ENCODE measurements at places on chromosomes 3 and 15.

DNA sequence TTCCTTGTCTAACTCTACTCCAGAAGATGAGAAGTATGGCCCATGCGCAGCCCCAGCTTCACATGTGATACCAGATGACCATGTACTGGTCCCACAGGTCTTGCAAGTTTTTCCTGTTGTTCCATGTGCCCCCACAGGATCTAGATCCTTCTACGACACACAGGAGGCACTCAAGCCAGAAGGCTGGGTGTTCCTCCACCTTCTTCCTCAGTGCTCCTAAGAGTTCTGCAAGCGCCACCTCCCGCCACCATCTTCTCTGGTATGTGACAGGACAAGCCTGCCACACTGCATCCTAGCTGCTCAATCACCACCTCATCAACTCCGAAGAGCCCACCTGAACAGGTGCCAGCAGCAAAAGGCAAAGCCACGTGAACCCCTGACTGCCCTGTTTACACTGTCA is 43.1 kb downstream of the XXYLT1 start:
- H3K27ac ChIP-seq, result no peak overlapping the region
- DNase-seq, result peak; percentile 37
- H3K27me3 ChIP-seq, result no peaks in the 10 kb centered on the region
- H3K4me1 ChIP-seq, result peaks cover 13% of the 10 kb centered on the region
- no peak overlapping the region for H3K4me3 ChIP-seq

DNA sequence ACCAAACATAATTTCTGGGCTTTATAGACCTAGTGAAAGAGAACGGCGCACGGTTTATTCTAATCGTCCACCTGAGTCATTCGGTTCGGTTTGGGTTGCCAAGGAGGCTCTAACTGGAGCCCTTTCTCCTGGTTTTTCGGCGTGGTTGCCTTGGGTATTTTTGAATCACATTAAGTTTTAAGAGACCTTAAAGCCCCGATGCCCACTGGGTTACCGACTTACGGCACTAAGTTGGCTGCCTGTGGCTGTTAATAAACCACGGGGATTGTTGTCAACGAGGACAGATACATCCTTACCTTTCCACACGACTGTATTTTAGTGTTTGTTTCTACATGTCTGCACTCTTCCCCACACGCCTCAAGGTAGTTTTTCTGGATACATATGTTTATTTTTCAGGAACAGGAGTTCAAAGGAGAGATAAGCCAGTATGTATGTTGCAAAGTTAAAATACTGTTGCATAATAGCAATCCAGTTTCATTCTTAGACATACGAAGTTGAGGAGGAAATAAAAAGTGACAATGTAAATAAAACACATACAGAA is 1.2 kb upstream of the ANP32A start:
- DNase-seq, result no peak
- H3K36me3 ChIP-seq, result no peaks in the 10 kb centered on the region
- H3K27me3 ChIP-seq, result no peaks in the 10 kb centered on the region
- H3K27ac ChIP-seq, result peak overlapping the region; percentile 35
- peaks cover 6% of the 10 kb centered on the region for H3K4me1 ChIP-seq

GRCh38 chr3:69082361-69082760 is 2.2 kb upstream of the UBA3 start:
- no peaks in the 10 kb centered on the region for H3K36me3 ChIP-seq
- no peak overlapping the region for H3K4me3 ChIP-seq
- no peak for DNase-seq
- no peaks in the 10 kb centered on the region for H3K27me3 ChIP-seq

- no peak for DNase-seq
Observed at GRCh38 chr3:155352900-155353490, 59.5 kb upstream of the STRIT1 start.

GRCh38 chr3:141486746-141487520 is at the start of gene RASA2:
RASA2 (plus strand) TSS chr3:141487027; CDS start chr3:141487084, 57 bp downstream.
- peak; percentile 78 for DNase-seq
- no peaks in the 10 kb centered on the region for H3K27me3 ChIP-seq
- H3K4me3 ChIP-seq, result peak within 1 kb of the TSS; percentile 79
- H3K27ac ChIP-seq, result peak within 1 kb of the TSS; percentile 85
- no peaks in the 10 kb centered on the region for H3K36me3 ChIP-seq

DNA sequence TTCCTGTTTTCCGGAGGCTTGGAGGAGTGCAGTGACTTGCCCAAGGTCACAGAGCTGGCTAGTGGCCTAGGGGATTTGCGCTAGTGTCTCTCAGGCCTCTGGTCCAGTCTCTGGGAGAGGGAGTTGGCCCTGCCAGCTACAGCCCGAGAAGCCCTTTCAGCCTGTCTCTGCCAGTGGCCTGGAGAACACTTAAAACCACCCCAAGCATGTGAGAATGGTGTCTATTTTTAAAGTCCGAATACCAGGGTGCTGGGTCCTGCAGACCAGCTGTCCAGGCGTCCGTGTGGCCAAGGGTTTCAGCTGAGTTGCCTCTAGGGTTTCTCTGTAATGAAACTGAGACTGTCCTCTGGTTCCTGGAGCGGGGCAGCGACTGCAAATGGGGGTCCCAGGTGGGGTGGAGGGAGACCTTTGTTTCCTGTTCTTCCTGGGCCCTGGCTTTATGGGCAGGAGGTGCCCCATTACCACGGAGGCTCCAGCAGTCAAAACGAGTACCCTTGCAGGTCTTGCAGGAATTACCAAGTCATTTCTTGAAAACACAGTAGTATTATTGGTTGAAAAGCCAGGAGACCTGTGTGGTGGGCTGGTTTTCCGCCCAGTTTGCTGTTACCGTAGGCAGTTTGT is 2.2 kb downstream of the CAND2 start:
- H3K4me1 ChIP-seq, result peaks cover 5% of the 10 kb centered on the region
- no peaks in the 10 kb centered on the region for H3K36me3 ChIP-seq
- H3K4me3 ChIP-seq, result no peak overlapping the region
- no peaks in the 10 kb centered on the region for H3K27me3 ChIP-seq
- peak overlapping the region; percentile 36 for H3K27ac ChIP-seq

- H3K36me3 ChIP-seq, result no peaks in the 10 kb centered on the region
- no peak overlapping the region for H3K27ac ChIP-seq
- H3K27me3 ChIP-seq, result no peaks in the 10 kb centered on the region
Observed at GRCh38 chr3:169624533-169624972, 39.0 kb downstream of the MECOM start.

GRCh38 chr3:185328324-185329004 is 34.5 kb upstream of the MAP3K13 start:
- H3K4me1 ChIP-seq, result no peaks in the 10 kb centered on the region
- no peak overlapping the region for H3K27ac ChIP-seq
- H3K4me3 ChIP-seq, result no peak overlapping the region
- DNase-seq, result no peak

DNA sequence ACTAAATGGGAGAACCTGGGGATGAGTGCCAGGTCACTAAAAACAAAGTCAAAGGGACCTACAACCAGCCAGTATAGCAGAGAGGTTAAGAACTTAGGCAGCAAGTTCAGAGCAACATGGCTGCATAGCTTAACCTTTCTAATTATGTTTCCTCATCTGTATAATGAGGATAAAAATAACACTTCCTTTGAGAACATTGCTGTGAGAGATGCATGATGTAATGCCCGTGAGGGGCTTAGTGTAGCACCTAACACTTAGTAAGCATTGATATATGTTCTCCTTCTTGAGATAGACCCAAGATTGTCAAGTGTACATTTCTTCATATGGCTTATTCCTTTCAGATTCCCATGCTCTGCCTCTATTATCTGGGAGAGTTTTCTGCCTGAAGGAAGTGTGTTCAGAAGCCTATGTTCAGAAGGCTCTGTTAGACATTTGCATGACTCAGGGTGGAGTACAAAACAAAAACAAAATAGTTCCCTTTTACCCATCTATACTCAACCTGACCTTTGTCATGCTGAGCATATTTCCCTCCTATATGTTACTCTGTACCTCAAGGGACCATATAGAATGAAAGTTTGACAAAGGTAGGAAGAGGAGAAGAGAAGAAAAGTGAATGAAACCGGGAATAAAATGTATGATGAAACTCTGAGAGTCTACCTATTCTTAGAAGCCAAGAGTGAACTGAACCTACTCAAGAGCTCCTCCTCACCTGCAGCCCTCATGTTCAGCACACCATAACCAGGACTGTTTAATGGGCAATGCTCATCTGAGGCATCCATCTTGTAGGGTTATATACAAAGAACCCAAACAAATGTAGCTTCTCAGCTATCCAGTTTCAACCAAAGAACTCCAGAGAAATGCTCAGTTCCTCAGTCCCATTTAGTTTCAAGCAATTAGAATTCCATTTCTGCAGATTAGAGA is 70.7 kb upstream of the KCNMB2 start:
- H3K36me3 ChIP-seq, result no peaks in the 10 kb centered on the region
- H3K4me3 ChIP-seq, result no peak overlapping the region
- H3K4me1 ChIP-seq, result no peaks in the 10 kb centered on the region
- no peak for DNase-seq
- no peaks in the 10 kb centered on the region for H3K27me3 ChIP-seq

DNA sequence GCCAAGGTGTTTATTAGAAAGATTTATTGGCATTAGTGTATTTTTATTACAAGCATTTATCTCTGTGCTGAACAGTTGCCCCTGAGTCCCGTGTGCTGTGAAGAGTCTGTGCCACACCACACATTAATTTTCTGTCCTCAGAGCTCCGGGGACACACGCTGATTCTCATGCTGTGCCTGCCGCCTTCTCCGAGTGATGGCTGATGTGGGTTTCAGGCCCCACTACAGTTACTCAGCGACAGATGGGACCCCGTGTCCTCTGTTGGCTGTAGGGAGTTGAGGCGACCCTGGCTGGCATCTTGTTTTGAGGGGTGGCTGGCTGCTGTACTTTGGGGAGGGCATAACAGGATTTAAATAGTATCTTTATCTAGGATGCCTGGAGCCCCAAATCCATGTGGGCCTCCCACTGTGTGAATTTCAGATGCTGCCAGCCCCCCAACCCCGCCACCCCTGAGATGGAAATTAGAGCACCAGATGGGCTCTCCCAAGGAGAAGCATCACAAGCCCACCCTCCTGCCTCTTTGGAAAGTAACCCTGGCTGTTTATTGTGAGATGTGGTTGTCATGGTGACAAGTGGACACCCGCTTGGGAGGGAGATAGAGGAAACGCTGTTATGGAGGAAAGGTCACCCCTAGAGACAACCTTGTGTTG is 185.6 kb downstream of the APBA2 start:
- H3K27ac ChIP-seq, result no peak overlapping the region
- H3K4me3 ChIP-seq, result no peak overlapping the region
- H3K27me3 ChIP-seq, result no peaks in the 10 kb centered on the region
- no peaks in the 10 kb centered on the region for H3K36me3 ChIP-seq

DNA sequence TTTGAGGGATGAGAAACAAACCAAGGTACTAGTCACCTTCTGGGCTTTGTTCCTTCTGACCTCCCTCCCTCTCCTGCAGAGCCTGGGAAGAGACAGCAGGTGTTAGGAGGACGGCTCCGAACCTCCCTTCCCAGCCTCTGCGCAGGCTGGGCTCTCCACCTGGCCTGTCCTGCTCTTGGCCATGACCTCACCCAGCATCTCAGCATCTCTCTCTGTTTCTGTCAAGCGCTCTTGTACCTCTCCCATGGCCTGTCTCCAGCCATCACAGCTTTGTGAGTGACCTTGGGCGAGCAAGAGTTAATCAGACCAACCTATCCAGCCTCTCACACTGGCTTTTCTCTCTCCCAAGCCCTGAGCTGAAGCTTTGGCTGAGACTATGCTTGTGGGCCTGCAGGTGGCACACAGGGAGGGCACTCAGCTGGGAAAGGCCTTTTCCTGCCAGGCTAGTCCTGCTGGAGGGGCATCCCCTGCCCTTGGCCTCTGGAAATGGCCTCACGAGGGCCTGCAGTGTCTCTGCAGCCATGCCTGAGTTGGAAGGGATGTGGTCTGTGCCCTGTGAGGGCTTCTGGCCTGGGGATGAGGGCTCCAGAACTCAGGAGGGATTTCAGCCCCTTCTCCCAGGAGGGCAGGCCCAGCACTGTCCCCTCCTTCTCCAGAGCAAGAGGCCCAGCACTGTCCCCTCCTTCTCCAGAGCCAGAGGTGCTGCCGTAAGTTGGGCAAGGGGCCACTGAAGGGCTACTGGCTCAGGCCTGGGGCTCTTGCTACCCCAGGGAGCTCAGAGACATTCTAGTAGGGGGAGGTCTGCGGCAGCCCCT is 2.1 kb downstream of the CHST13 start:
- H3K27me3 ChIP-seq, result no peaks in the 10 kb centered on the region
- H3K4me3 ChIP-seq, result no peak overlapping the region
- no peaks in the 10 kb centered on the region for H3K4me1 ChIP-seq
- H3K27ac ChIP-seq, result no peak overlapping the region

DNA sequence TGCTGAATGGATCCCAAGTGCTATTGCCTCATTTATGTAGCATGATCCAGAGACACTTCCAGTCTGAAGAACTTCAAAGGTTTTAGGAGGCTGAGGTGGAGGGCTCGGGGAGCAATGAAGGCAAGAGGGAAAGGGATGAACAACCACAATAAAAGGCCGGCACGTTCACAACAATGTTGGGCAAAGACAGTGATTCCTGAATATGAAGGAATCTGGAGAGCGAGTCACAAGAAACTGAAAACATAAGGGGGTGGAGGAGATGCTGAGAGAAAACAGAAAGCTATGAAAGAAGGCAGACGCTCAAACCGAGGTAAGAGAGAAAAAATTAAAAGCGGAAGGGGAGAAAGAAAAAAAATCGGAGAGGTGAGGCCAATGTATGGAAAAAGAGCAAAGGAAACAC is 120.1 kb downstream of the GREM1 start:
- H3K4me3 ChIP-seq, result no peak overlapping the region
- no peak overlapping the region for H3K27ac ChIP-seq

GRCh38 chr3:159910991-159911663 is 77.5 kb upstream of the IL12A start:
- no peak overlapping the region for H3K4me3 ChIP-seq
- H3K36me3 ChIP-seq, result no peaks in the 10 kb centered on the region
- peak; percentile 25 for DNase-seq
- no peak overlapping the region for H3K27ac ChIP-seq

- no peak for DNase-seq
- H3K4me3 ChIP-seq, result no peak overlapping the region
- peaks cover 20% of the 10 kb centered on the region for H3K4me1 ChIP-seq
- no peaks in the 10 kb centered on the region for H3K27me3 ChIP-seq
Observed at GRCh38 chr3:124299831-124300230, 307.9 kb upstream of the ROPN1 start.

GRCh38 chr3:71930056-71930991 is 145.4 kb upstream of the PROK2 start:
- H3K27me3 ChIP-seq, result no peaks in the 10 kb centered on the region
- H3K4me3 ChIP-seq, result no peak overlapping the region
- H3K36me3 ChIP-seq, result no peaks in the 10 kb centered on the region
- no peaks in the 10 kb centered on the region for H3K4me1 ChIP-seq
- no peak overlapping the region for H3K27ac ChIP-seq

DNA sequence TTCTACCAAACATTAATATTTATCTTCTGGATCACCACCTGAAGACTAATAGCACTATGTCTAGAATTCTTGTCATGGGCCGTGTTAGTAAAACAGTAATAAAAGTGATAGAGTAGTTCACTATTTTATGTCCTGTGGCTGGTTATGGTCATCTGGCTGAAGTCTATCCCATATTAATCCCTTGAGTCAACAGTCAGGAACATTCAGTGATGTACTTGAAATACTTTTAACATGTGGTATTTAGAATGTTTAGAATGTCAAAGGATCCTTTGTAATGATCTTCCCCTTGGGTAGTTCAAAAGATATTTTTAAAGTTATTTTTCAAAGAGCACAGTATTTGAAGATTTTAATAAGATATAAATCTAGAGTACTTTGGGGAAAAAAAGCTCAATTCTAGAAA is 117.0 kb downstream of the MBNL1 start:
- peaks cover 61% of the 10 kb centered on the region for H3K4me1 ChIP-seq
- DNase-seq, result no peak
- H3K36me3 ChIP-seq, result no peaks in the 10 kb centered on the region
- no peak overlapping the region for H3K4me3 ChIP-seq
- H3K27me3 ChIP-seq, result no peaks in the 10 kb centered on the region

GRCh38 chr3:13541691-13542090 is 7.2 kb upstream of the FBLN2 start:
- no peak for DNase-seq
- H3K4me1 ChIP-seq, result peaks cover 2% of the 10 kb centered on the region
- H3K27ac ChIP-seq, result no peak overlapping the region
- no peak overlapping the region for H3K4me3 ChIP-seq
- H3K36me3 ChIP-seq, result no peaks in the 10 kb centered on the region

Data from thyroid gland (tissue), 4 donors.